Naive thymus-derived CD4-positive, alpha-beta T cell (primary cell): ENCODE measurements at places on chromosomes 5 and 9.
A peak's percentile ranks its signal among the peaks of the same experiment; 100 is the strongest.

DNA sequence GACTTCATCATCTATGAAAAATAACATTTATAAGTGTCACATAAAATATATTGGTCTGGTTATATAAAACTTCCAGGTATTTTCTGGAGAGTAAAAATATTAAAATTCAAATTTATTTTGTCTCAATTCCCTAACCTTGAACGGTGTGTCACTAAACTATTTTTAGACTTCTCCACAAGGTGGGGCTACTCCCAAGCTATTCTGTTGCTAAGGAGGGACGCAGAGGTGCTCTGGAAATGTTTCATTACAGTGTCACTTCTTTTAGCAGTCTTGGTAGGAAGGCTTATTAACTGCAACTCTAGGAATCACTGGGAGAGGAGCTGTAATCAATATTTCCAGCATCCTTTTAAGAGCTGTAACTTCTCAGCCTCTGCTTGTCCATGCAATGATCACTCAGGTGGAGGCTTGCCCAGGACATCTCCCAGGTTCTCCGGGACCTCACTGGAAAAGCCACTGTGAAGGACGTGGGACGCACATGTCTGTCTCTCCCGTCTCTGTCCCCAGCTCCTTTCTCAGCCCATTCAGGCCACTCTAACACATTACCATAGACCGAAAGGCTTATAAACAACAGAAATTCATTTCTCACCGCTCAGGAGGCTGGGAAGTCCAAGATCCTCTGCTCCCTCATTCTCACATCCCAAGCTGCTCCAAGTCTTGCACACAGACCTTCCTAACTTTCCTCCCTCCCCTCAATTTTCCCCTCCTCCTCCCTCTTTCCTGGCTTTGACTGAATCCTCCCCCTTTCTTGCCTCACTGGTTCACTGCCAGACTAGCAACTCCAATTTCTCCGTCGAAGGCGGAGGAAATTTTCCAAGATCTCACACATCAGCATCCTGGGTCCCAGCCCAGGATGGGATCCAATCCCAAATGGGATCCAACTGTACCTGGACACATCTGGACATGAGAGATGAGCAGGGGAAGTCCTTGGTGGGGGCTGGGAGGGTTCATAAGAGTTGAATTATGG is 32.7 kb upstream of the DNAH5 start:
- no peak for DNase-seq

DNA sequence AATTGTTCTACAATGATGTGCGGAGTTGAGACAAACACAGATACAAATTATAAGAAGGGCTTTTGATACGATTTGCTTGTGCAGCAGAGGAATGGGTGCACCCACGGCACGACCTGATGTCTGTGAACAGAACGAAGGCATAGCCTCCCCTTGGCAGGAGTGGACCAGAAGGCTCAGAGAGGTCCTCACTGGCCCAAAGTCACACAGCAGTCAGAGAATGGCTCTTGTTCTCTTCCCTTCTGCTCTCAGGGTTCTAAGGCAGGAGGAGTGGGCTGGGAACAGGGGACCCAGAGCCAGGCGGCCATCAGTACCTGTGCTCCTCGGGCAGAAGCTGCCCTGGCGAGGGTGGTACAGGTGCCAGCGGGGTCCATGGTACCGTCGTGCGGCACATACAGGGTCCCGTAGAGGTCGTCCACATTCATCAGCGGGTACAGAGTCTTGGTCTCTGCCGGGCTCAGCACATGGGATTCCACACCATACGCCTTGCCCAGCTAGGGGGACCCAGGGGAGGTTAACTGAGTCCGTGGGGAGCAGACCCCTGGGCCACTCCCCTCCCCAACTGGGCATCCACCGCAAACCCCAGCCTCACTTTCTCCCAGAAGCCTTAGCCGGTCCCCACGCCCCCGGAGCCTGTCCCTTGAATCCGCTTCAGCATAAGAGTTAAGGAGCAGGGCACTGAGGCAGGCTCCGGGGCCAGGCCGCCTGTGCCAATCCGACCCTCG is 7.0 kb downstream of the SARDH start:
- no peak for DNase-seq

DNA sequence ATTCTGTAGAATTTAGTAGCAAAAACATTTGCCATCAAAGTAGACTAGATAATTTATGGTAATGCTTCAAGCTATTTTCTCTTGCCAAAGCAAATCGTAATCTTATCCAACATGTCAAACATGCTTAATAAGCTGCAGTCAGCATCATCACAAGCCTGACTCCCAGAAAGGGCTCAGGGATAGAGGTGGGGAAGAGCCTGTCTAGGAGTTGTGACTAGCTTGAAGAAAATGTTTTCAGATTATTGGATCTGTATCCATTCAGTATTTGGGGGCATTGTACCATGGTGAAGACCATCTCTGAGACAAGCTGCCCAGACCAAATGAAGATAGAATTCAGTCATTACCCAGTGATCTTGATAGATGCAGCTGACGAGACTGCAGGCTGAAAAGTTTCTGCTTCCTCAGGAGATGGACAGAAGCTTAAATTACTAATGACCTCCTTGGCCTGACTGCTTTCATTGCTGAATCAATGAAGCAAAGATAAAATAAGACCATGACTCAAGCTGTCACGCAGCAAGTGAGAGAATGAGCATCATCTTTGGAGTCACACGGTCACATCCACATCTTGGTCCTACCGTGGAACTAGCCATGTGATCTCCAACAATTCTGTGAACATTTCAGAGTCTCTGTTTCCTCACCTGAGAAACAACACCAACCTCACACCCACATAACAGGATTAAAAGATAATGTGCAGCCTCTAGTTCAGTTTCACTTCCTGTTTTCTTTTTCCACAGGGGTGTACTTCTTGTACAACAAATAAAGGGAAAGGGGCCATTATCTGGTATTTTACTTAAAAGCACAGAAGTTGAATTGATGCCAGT is 9.4 kb downstream of the ERAP2 start:
- peak; percentile 69 for DNase-seq

GRCh38 chr5:57181154-57181553 is 7.3 kb downstream of the GPBP1 start:
- no peak for DNase-seq

GRCh38 chr9:34106110-34106509 is 20.4 kb downstream of the DCAF12 start:
- DNase-seq: no peak

DNA sequence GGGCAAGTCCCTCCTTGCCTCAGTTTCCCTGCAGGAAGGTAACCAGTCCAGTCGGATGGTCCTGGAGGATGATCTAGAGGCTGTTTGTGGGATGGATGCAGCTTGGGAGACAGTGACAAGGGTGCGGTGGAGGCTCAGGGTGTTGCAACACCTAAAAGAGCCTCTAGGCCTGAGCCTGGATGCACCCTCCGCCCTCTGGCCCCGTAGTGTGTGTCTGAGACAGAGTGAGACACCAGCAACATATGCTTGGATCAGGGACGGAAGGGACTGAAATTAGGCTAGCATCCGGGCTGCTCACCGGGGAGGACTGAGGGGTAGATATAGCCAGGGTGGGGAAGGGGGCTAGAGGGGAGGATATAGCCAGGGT is 1.1 kb downstream of the CRAT start:
- DNase-seq: peak; percentile 21

DNA sequence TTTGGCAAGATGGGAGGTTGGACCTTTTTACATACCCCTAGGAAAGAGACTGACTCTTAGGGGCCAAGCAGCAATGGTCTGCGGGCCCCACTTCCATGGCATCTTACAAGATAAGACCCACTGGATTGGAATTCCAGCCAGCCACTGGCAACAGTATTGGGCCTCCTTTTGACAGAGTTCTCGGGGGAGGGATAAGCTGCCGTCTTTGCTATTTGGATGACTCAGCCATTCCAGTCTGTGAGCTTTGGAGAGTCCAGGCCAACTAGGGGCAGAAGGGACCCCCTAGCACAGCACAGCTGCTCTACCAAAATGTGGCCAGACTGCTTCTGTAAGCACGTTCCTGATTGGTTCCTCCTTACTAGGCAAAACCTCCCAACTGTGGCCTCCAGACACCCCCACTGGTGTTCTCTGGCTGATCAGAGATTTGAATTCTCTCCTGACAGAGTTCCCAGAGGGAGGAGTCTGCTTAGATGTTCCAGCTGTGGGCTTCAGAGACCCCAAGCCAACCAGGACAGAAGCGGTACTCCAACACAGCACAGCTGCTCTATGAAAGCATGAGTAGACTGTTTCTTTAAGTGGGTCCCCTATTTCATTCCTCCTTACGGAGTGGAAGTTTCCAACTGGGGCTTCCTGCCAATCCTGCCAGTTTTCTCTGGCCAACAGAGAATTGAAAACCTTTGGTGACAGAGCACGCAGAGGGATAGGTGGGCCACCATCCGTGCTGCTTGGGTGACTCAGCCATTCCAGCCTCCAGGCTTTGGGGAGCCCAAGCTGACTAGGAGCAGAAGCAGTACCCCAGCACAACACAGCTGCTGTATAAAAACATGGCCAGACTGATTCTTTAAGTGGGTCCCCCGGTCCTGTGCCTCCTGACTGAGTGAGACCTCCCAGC is 672.1 kb upstream of the RIOK2 start:
- no peak for DNase-seq

GRCh38 chr5:110851357-110851756 is 112.5 kb downstream of the SLC25A46 start:
- no peak for DNase-seq

- no peak for DNase-seq
Observed at GRCh38 chr9:3473405-3473804, 52.4 kb downstream of the RFX3 start.

DNA sequence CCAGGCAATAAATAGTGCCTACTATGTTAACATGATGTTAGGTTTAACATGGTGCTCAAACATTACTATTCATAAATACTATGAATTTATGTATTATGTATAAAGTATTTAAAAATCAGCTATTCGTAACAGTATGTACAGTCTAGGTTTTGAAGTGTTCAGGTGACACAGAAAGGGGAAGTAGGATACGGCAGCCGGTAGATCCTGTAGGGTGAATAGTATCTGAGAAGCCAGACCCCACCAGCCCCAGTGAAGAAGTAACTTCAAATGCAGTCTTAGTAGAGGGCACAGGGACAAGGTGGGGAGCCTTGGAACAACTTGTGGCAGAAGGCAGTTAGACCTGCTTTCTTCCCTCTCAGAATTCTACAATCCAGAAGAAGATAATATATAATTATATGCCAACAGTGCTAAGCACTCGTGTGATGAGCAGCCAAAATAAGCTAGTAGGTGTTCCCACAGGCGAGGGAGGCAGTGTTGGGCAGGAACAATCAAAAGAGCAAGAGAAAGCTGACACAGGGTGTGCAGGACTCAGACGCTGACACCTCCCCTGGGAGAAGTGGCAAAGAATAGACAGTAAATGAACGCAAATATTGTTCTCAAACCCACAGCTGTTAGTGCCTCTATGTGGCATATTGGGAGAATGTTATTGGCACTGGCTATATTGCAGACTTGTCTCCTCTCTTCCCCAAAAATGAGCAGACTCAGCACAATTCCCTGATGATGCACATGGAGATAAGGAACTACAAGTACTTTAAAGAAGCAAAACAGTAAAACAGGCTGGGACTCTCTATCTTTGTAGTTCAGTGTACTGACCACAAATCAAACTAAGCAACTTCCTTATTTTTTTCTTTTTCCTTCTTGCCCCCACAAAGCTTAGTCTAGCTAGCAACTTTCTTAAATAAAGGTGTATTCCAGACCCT is 4.6 kb downstream of the ZNF367 start:
- no peak for DNase-seq

DNA sequence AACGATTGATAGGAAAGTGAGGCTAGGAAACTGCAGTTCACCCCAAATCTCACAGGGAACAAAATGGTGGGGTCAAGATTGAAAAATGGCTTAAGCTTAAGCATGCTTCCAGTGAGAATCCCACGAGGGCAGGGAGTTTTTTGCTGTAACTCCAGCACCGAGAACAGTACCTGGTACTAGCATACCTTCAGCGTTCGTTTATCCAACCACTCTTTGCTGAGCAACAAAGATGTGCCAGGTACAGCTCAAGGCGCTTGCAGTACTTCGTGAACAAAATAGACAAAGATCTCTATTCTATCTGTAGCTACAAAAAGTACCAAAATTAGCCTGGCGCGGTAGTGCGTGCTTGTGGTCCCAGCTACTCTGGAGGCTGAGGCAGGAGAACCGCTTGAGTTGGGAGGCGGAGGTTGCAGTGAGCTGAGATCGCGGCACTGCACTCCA is 778 bp upstream of the PPP6C start:
- peak; percentile 29 for DNase-seq

DNA sequence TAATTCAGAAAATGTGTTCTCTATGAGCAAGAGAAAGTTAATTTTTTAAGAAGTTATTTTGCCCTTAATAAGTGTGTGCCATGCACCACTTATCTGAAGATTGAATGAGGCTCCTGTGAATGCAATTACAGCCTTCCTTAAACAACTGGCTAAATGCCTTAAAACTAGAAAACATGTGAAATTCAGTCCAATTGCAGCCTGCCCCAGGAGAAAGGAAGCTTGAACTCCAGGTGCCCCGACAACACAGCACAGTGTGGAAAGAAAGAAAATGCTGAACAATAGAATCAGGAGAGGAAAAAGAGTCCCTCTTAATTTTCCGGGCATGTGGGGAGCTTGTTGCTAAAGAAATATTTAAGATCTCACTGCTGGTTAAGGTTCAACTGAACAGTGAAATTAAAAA is 8.8 kb downstream of the LHFPL2 start:
- DNase-seq: no peak
